PC-9 (cell line): ENCODE measurements at places on chromosomes 4 and X.

DNA sequence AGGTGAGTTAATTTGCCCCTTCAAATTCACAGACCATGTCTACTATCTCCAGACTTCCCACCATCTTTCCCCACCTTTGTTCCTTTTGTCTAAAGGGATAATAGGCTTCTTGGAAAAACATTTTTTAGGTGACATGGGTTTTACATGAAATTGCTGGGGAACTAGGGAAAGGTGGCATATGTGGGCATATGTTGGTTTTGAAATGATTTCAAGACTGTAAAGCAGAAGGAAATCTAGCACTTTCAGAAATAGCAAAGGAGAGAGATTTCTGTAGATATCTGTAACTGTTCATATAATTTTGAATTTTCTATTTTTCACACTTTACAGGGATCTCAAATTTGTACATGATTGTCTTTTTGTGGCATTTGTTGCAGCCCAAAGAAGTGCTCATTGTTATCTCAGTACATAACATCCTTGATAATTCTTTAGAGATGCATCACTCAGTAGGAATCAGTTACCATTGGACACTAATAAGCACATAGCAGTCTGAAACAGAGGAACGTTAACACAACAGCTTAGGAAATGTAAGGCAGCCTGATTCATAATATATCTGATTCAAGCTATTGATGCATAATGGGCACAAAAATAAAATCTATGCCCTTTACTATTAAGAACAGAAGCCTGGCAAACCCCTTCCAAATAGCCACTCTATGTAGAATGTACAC is 659.7 kb downstream of the CENPC start:
- no peak for DNase-seq
- no peaks in the 10 kb centered on the region for H3K4me1 ChIP-seq
- H3K4me3 ChIP-seq, result no peak overlapping the region
- H3K27me3 ChIP-seq, result no peaks in the 10 kb centered on the region
- H3K36me3 ChIP-seq, result no peaks in the 10 kb centered on the region
- no peak overlapping the region for H3K27ac ChIP-seq

DNA sequence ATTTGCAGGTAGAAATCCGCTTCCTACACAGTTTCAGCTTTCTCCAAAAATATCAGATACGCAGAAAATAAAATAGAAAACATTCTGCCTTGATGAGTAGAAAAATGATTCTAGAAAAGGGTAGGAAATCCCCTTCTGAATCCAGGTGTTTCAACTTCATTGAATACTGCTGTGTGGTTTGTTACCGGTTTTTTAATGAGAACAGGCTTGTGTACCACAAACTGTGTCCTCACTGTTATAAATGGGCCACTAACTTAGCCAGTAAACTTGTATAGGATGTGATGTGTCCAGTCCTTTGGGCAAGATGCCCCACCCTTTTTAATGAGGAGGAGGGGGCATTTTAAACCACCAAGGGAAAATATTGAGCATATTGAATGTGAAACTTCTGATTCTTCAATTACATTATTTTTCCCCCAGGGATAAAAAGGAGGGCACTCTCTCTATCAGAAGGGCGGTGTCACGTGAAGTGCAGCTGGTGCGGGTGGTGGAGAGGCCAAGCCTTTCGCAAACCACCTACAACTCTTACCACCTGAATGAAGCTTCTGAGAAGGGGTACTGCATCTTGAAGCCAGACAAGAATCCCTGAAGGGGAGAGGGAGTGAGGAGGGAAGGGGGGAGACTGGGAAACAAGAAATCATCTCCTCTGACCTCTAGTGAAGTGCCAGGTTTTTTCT is 4.5 kb downstream of the CXXC4 start:
- H3K27me3 ChIP-seq, result no peaks in the 10 kb centered on the region
- no peak overlapping the region for H3K27ac ChIP-seq
- DNase-seq, result no peak
- peak overlapping the region; percentile 63 for H3K4me3 ChIP-seq
- no peaks in the 10 kb centered on the region for H3K36me3 ChIP-seq
- H3K4me1 ChIP-seq, result no peaks in the 10 kb centered on the region

GRCh38 chr4:145868637-145869409 is 69.8 kb downstream of the ZNF827 start:
- no peaks in the 10 kb centered on the region for H3K4me1 ChIP-seq
- no peak for DNase-seq
- no peak overlapping the region for H3K4me3 ChIP-seq
- H3K27ac ChIP-seq, result no peak overlapping the region

GRCh38 chr4:163693211-163693610 is 198.7 kb downstream of the TMA16 start:
- no peaks in the 10 kb centered on the region for H3K27me3 ChIP-seq
- no peaks in the 10 kb centered on the region for H3K36me3 ChIP-seq
- H3K27ac ChIP-seq, result no peak overlapping the region
- no peaks in the 10 kb centered on the region for H3K4me1 ChIP-seq

GRCh38 chrX:68440442-68440841 is 7.1 kb upstream of the OPHN1 start:
- no peak overlapping the region for H3K4me3 ChIP-seq
- DNase-seq, result no peak
- H3K36me3 ChIP-seq, result no peaks in the 10 kb centered on the region
- H3K4me1 ChIP-seq, result peaks cover 9% of the 10 kb centered on the region; the same call in 1 of the 2 replicates
- H3K27me3 ChIP-seq, result no peaks in the 10 kb centered on the region

DNA sequence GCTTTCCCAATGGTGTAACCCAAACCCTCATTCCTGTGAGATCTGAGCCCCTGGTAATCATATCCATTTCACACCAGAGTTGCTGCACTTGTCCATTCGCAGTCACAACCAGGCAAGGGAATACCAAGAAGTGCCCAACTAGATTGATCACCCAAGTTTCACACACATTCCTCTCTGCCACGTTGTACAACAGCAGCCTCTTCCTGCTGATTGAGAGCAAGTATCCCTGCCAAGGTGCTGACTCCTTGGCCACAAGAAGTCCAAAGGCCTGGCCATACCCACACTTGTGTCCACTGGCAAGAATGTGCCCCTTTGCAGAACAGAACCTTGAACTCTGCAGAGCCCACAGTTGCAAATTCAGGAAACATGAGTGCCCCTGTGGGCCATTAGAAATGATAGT is 6.5 kb upstream of the ACOT9 start:
- H3K27ac ChIP-seq, result no peak overlapping the region
- no peaks in the 10 kb centered on the region for H3K27me3 ChIP-seq
- DNase-seq, result no peak
- peaks cover 3% of the 10 kb centered on the region; the same call in 1 of the 2 replicates for H3K4me1 ChIP-seq
- no peaks in the 10 kb centered on the region for H3K36me3 ChIP-seq

GRCh38 chr4:46698891-46699290 is 210.2 kb downstream of the COX7B2 start:
- no peak overlapping the region for H3K27ac ChIP-seq
- no peak overlapping the region for H3K4me3 ChIP-seq

DNA sequence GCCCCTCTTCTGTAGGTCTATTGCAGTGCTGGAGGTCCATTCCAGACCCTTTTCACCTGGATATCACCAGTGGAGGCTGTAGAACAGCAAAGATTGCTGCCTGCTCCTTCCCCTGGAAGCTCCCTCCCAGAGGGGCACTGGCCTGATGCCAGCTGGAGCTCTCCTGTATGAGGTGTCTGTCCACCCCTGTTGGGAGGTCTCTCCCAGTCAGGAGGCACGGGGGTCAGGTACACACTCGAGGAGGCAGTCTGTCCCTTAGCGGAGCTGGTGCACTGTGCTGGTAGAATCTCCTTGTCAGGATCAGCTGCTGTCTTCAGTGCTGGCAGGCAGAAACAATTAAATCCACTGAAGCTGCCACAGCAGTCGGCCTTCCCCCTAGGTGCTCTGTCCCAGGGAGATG is 276.6 kb downstream of the IL1RAPL2 start:
- no peaks in the 10 kb centered on the region for H3K27me3 ChIP-seq
- H3K4me1 ChIP-seq, result no peaks in the 10 kb centered on the region
- DNase-seq, result no peak
- H3K4me3 ChIP-seq, result no peak overlapping the region
- H3K36me3 ChIP-seq, result no peaks in the 10 kb centered on the region
- H3K27ac ChIP-seq, result no peak overlapping the region

- H3K36me3 ChIP-seq, result no peaks in the 10 kb centered on the region
- no peak for DNase-seq
- H3K4me1 ChIP-seq, result no peaks in the 10 kb centered on the region
- no peak overlapping the region for H3K27ac ChIP-seq
- H3K4me3 ChIP-seq, result no peak overlapping the region
Measured at GRCh38 chrX:41913476-41913875, 9.9 kb downstream of the CASK start.

GRCh38 chr4:126986828-126987227 is 645.9 kb upstream of the INTU start:
- no peak overlapping the region for H3K27ac ChIP-seq
- no peaks in the 10 kb centered on the region for H3K27me3 ChIP-seq
- no peak overlapping the region for H3K4me3 ChIP-seq
- DNase-seq, result no peak
- H3K36me3 ChIP-seq, result no peaks in the 10 kb centered on the region
